ENCODE measurements at places on chromosomes 1 and 21.

GRCh38 chr1:56268519-56269140, 310.7 kb downstream of the PLPP3 start:
- no peak for DNase-seq

GRCh38 chr21:43842742-43843141, 22.3 kb upstream of the AGPAT3 start:
- peak; percentile 79 for DNase-seq

- DNase-seq, result no peak
These were observed 78.0 kb downstream of the PTPN14 start for GRCh38 chr1:214473387-214473786.

DNA sequence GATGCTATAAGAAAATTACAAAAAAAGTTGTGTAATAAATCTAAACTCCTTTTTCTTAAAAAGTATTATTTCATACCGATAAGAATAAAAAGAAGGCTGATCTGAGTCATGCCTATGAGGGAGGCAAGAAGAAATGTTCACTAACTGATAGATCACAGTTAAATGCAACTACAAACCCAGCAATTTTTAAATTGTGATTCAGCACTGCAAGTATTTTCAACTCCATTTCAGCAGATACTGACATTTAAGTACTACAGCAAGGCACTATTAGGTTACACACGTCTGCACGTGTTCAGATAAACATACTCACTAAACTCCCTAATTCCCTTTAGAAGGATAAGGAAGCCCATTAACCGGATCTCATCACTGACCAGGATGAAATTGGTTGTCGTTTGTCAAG, 213.3 kb upstream of the ZRANB2 start:
- DNase-seq, result no peak

DNA sequence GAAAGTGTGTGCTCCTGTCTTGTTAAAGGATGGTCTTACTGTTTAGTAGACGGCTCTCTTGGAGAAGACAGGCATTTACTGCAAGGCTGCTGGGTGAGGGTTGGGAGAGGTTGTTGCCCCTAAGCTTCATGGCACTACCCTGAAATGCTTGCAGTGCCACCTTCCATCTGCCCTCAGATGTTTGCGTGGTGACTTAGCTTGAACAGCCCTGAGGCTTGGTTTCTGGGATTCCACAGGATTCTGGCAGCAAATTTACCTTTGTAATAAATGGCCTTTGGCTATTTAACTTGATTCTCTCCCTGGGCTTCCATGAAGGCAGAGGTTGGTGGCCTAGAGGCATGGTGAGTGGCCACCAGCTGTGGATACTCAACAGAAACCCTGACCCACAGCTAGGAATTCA, 11.6 kb downstream of the MTARC1 start:
- DNase-seq, result no peak

GRCh38 chr1:45924736-45925135, 121.3 kb downstream of the MAST2 start:
- DNase-seq, result no peak

GRCh38 chr1:3904006-3904842, 4.2 kb upstream of the C1orf174 start:
- no peak for DNase-seq

DNA sequence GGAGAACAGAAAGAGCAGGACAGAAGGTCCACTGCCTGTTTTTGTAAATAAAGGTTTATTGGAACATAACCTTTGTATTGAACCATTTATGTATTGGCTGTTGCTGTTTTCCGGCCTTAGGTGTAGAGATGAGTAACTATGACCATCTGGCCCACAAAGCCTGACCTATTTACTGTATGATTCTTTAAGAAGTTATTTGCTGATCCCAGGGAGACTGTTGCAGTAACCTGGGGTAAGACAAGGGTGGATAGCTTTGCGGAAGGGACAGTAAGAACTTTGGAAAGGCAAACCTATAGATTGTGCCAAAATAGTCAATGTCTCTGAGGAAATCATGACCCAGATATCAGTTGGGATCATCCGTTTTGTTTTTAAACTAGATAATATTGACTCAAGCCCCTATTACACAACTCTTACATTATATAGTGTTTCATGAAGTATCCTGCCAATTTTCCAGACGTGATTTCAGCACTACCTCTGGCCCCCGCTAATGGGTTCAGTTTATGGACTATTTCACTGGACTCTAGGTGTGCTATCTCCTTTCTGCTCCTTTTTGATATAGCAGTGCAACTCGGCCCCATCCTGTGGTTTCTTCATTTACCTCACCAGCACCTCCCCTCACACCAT, 20.8 kb upstream of the TLCD4 start:
- DNase-seq, result no peak

- DNase-seq, result no peak
These were observed 117.2 kb downstream of the FASLG start for GRCh38 chr1:172776071-172776470.

DNA sequence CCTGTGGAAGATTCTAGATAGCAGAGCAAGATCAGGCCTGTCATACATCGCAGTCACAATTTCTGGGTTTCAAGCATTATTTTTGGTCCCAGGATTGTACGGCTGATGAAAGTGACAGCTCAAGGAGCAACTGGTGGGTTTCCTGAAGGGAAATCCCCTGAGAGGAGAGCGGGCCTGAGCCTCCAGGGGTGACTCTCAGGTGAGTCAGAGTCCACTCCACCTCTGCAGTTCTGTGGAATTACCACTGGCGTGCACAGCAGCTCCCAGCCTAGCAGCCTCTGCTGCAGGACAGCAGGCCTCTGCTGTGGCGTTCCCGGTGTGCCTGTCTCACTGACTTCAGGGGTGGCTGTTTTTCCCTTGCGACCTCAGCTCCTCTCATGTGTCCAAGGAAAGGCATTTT, 24.4 kb downstream of the SLC66A1 start:
- no peak for DNase-seq

- no peak for DNase-seq
These were observed 180.7 kb downstream of the ZC3H11B start for GRCh38 chr1:219432191-219432606.

- no peak for DNase-seq
These were observed 48.5 kb downstream of the RHBG start for GRCh38 chr1:156417401-156418020.

GRCh38 chr1:94438692-94439276, 20.6 kb downstream of the ABCD3 start:
- DNase-seq, result no peak

Data from inflammatory macrophage (primary cell).